ENCODE measurements at places on chromosomes 16 and 17. TPM values are rescaled to one million over a fixed set of nuclear protein-coding genes. Genes with fewer than 3 reads are reported as not detected.

DNA sequence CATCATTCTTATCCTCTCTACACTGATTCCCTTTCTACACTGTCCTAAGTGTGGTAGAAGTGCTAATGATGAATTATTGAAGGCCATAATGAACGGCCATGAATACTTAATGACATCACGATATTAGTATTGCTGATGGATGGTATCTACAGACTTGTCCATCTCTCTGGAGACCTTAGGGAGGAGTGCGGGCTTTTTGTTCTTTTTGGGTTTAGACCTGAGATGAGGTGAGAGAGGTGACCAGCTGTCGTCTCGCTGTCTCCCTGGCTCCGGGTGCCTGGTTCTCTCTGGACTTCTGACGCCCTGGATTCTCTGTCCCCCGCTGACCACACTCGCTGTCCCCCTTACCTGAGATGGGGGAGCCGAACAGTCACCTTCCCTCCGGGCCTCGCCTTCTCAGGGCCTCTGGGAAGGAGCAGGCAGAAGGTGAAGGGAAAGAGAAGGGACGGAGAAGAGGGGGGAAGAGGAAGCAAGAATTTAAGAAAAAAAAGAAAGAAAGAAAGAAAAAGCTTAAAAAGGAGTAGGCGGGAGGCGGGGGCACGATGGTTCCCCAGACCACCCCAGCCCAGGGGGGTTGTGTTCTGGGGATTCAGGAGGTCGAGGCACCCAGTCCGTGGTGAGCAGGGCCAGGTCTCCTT lies 17.1 kb downstream of the SGCA start:
- DNase-seq = peak; percentile 39

Gene ARHGDIG
- 3.3 TPM for total RNA-seq

GRCh38 chr17:13638855-13639458 lies 37.2 kb upstream of the HS3ST3A1 start:
- peak; percentile 44 for DNase-seq

Gene KRTAP4-5
- not detected for total RNA-seq

Gene RTN4RL1
- total RNA-seq = 0.77 TPM

DNA sequence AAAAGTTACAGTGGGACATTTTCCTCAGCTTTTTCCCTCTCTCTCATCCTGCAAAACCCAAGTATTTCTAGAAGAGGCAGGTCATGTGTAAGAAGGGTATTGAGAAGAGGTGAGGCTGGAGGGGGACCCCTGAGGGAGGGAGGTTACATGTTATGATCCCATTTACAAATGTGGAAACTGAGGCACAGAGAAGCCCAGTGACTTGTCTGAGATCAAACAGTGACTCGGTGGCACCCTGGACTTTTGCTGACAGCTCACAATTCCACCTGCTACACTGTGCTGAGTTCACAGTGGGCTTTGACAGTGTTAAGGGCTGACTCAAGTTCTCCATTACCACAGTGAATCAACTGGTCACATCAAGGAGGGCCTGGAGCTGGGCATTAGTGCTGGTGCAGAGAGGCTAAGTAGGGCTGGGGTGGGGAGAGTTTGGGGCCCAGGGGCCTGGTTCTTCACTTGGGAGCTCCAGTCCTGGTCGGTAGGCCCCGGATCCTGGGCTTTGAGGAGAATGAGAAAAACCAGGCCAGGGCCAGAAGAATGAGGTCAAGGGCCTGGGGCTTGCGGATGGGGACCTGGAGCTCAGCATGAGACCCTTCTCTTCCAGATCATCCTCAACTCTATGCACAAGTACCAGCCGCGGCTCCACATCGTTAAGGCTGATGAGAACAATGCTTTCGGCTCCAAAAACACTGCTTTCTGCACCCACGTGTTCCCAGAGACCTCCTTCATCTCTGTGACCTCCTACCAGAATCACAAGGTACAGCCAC lies 26.0 kb downstream of the TBX4 start:
- DNase-seq = no peak

- DNase-seq = no peak
Measured at GRCh38 chr16:875182-876040, 74.9 kb upstream of the GNG13 start.

Gene RABEP1
- 49.0 TPM for total RNA-seq

Gene LLGL2
- 6.9 TPM for total RNA-seq

Gene FUS
- 309 TPM for total RNA-seq

Gene ICAM2
- total RNA-seq = not detected

DNA sequence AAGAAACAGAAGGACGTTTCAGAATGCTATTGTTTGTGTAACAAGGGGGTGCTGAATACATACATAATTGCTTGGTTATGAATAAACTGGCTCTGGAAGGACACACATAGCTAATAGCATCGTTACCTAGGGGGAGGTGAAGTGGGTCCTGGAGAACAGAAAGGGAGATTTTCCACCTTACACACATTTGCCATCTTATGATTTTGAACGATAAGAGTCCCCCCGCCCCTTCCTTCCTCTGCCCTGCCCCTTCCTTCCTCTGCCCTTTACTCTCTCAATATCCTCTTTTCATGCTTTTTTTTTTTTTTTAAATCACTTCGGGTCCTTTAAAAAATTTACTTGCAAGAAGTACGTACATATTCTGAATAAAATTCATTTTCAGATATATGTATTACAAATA lies 902 bp upstream of the DHRS7B start:
- no peak for DNase-seq

GRCh38 chr16:7492122-7492521 lies 159.5 kb downstream of the RBFOX1 start:
- no peak for DNase-seq

GRCh38 chr16:730666-731509 lies 4.0 kb downstream of the HAGHL start:
- DNase-seq = no peak

GRCh38 chr16:81836279-81837054 lies 57.4 kb downstream of the PLCG2 start:
- DNase-seq = no peak

GRCh38 chr16:57166951-57167350 lies 18.9 kb downstream of the PSME3IP1 start:
- peak; percentile 82 for DNase-seq

Measured in astrocyte (in vitro differentiated cells and primary cell).